HepG2 (cell line): ENCODE measurements at places on chromosomes 7 and 10. TPM values are rescaled to one million over a fixed set of nuclear protein-coding genes. Genes with fewer than 3 reads are reported as not detected.

DNA sequence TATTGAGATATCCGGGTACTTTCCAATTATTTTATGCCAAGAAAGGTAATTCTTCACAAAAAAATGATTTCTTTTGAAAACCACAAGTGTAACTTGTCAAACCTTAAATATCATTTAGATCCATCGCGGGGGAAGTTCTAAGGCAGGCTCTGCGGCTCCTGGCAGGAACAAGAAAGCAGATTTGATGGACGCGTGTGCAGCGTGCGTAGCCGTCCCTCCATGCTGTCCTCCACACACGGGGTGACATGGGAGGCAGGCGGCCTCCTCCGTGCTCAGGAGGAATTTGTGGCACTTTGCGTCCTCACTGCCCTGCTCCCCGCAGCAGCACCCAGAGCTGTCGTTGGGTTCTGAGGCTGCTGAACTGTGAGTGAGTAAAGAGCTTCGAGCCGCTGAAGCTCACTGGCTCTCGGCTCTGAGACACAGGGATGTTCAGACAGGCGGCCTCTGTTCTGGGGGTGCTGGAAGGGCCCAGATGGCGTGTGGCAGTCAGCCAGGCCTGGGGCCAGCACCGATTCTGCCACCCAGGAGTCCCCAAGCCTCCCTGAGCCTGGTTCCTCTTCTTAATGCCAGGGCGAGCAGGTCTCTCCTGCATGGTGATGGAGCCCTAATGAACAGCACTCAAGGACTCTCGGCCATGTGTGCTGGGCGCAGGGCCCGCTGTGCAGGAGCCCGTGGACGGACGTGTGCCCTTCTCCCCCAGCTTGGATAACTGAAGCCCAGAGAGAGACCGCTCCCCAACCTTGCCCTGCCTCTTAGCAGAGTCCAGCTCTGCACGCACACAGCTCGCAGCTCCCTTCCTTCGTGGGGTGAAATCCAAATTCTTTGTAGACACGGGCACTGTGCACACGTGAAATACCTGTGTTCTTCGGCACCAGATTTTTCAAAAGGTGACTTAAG lies 185.4 kb upstream of the SHH start:
- no peaks in the 10 kb centered on the region for H3K36me3 ChIP-seq
- H3K27ac ChIP-seq, result no peak overlapping the region
- no peak overlapping the region for H3K4me3 ChIP-seq

The PLXDC2 gene
- 1.7 and 2.1 TPM in 2 replicates for total RNA-seq

DNA sequence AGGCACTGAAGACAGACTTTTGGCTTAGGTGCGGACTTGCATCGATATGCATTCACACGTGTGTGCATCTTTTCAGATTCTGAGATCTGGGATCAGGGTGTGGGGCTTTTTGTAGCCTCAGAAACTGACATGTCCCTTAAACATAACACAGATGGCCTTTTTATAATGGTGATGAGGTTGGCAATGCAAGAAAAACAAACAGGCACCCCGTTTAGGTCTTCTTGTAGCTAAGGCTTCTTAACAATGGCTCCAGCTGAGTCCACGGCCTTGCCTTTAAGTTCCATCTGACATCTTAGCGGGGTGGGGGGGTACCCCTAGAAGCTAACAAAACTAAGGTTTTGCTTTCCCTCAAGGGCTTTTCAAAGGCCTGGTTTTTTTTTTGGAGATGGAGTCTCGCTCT lies 146.3 kb downstream of the PRPF18 start:
- no peaks in the 10 kb centered on the region for H3K36me3 ChIP-seq
- H3K4me3 ChIP-seq, result no peak overlapping the region
- DNase-seq, result no peak
- H3K27ac ChIP-seq, result no peak overlapping the region

GRCh38 chr7:130998993-130999602 lies 265.1 kb upstream of the KLF14 start:
- no peaks in the 10 kb centered on the region for H3K27me3 ChIP-seq
- no peak overlapping the region for H3K4me3 ChIP-seq
- peak overlapping the region; percentile 11 for H3K27ac ChIP-seq
- peaks cover 5% of the 10 kb centered on the region; the same call in 2 of the 3 replicates for H3K36me3 ChIP-seq
- DNase-seq, result peak; percentile 35

GRCh38 chr7:141737118-141737835 lies 881 bp upstream of the SSBP1 start:
- peaks cover 29% of the 10 kb centered on the region for H3K4me1 ChIP-seq
- peaks cover 19% of the 10 kb centered on the region for H3K36me3 ChIP-seq
- peak; percentile 25 for DNase-seq

The CTAGE6 gene
- not detected in 2 replicates for total RNA-seq

- no peak for DNase-seq
- H3K27ac ChIP-seq, result no peak within 1 kb of the TSS
- H3K36me3 ChIP-seq, result no peaks in the 10 kb centered on the region
- peaks cover 31% of the 10 kb centered on the region for H3K4me1 ChIP-seq
Observed at GRCh38 chr10:132186488-132187429, at the start of gene DPYSL4. DPYSL4 (plus strand) TSS chr10:132186948; CDS start chr10:132187064, 116 bp downstream.

GRCh38 chr10:124145109-124145870 lies 51.9 kb upstream of the CHST15 start:
- no peak for DNase-seq
- H3K4me3 ChIP-seq, result no peak overlapping the region
- H3K4me1 ChIP-seq, result no peaks in the 10 kb centered on the region
- no peaks in the 10 kb centered on the region for H3K27me3 ChIP-seq
- no peaks in the 10 kb centered on the region for H3K36me3 ChIP-seq

DNA sequence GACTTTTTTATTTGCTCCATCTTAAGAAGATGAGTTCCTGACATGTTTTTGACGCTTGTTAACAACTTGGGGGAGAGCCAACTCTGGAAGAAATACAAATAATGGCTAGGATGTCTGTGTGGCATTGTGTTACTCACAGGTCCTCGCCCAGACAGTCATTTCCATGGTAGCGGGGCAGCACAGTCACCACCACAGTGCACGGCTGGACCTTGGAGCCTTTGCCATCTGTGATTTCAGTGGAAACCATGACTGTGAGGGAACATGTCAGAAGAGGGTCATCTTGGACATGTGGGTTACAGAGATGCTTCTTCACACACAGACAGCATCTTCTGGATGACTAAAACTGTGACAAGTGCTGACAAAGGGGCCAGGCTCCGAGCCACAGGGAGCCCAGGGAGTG lies 74.5 kb downstream of the PKD1L1 start:
- no peaks in the 10 kb centered on the region for H3K4me1 ChIP-seq
- no peak overlapping the region for H3K27ac ChIP-seq
- H3K27me3 ChIP-seq, result no peaks in the 10 kb centered on the region
- H3K4me3 ChIP-seq, result no peak overlapping the region

- no peak overlapping the region for H3K4me3 ChIP-seq
- no peaks in the 10 kb centered on the region for H3K4me1 ChIP-seq
- no peaks in the 10 kb centered on the region for H3K27me3 ChIP-seq
- H3K36me3 ChIP-seq, result no peaks in the 10 kb centered on the region
- no peak for DNase-seq
- no peak overlapping the region for H3K27ac ChIP-seq
Observed at GRCh38 chr7:133783276-133783675, 343.9 kb upstream of the LRGUK start.

- peaks cover 23% of the 10 kb centered on the region for H3K4me1 ChIP-seq
- no peak overlapping the region for H3K27ac ChIP-seq
- no peaks in the 10 kb centered on the region for H3K36me3 ChIP-seq
- no peaks in the 10 kb centered on the region for H3K27me3 ChIP-seq
- H3K4me3 ChIP-seq, result no peak overlapping the region
Observed at GRCh38 chr10:14673189-14673861, 101.4 kb downstream of the FAM107B start.

The OR6B1 gene
- not detected in 2 replicates for total RNA-seq

DNA sequence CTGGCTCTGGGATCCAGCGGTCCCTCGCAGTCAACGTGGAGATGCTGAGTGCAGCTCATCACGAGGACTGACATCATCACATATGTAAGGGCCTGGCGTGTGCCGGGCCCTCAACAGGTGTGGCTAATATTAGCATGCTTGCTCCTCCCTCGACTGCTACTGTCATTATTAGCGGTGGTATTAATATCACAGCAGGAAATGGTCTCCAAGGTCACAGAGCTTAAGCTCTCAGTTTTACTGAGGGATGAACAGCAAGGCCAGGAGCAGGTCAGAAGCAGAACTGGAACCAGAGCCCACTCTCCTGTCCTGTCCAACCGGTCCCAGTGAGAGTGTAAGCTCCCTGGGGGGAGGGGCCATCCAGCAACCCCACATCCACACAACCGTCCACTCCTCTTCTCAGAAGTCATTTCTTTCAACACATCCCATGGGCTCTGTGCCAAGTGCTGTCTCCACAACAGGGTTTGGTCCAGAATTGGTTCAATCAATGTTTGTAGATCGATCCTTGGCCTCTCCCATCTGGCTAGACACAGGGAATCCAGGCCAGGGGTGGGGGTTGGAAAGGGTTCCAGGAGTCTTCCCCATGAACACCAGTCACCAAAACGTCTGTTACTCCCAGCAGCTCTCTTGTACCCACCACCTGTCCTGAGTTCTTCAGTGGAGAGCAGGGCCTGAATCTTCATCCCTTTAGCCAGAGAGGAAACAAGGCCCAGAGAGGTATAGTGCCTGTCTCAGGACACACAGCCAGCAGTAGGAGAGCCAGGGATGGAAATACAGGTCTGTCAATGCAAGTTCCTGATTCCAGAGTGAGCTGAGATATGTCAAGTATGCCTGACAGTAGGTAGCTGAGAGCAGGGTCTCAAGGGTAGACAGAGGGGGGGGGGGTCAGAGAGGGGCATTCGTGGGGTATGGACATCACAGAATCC lies 45.3 kb upstream of the ZMIZ1 start:
- no peaks in the 10 kb centered on the region; the same call in 1 of the 2 replicates for H3K27me3 ChIP-seq
- DNase-seq, result no peak
- no peaks in the 10 kb centered on the region for H3K36me3 ChIP-seq
- H3K4me1 ChIP-seq, result peaks cover 85% of the 10 kb centered on the region
- H3K27ac ChIP-seq, result no peak overlapping the region

The ZNF425 gene
- 0.97 and 1.1 TPM in 2 replicates for total RNA-seq

DNA sequence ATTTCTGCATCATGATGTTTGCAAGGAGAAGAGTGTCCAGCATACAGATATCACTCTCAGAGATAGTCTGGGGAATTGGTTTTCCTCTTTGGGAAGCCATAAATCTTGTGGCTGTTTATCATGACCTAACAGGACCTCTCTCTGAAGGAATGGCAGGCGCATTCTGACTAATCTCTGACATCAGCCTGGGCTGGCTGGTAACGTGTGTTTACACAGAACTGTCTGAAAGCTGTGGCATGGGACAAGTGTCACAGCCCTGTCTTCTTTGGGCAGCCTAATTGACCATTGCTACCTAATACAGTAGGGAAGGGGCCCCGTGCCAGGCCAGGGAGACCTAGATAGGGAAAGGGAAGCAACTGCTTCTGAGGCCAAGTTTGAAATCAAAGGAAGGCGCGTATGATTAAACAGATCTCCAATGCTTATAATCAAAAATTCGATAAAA lies 73.9 kb upstream of the CABCOCO1 start:
- H3K4me1 ChIP-seq, result no peaks in the 10 kb centered on the region
- H3K27me3 ChIP-seq, result no peaks in the 10 kb centered on the region; the same call in 1 of the 2 replicates

- H3K27ac ChIP-seq, result no peak overlapping the region
- no peak overlapping the region for H3K4me3 ChIP-seq
- H3K27me3 ChIP-seq, result no peaks in the 10 kb centered on the region
- no peaks in the 10 kb centered on the region for H3K36me3 ChIP-seq
Observed at GRCh38 chr10:5711642-5712041, 27.0 kb downstream of the TASOR2 start.

DNA sequence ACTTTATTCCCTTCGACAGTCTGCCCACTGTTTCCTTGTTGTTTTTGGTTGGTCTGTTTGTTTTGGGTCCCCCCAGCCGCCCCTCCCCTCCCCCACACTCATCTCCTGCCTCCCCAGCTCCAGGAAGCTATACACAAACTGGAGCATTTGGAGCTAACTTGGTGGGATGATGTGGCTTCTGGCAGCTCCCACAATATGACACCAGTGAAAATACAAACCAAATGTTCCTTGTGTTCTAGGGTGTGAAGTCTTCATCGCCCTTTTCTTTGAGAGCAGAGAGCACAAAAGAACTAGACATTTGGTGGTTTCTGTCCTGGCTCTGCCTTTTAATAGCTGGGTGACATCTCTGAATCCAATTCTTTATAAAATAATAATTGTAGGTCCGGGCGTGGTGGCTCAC lies 33.8 kb downstream of the CREB5 start:
- DNase-seq, result no peak
- H3K4me3 ChIP-seq, result no peak overlapping the region
- H3K27ac ChIP-seq, result no peak overlapping the region
- H3K36me3 ChIP-seq, result no peaks in the 10 kb centered on the region
- no peaks in the 10 kb centered on the region for H3K4me1 ChIP-seq
- no peaks in the 10 kb centered on the region; the same call in 2 of the 3 replicates for H3K27me3 ChIP-seq

DNA sequence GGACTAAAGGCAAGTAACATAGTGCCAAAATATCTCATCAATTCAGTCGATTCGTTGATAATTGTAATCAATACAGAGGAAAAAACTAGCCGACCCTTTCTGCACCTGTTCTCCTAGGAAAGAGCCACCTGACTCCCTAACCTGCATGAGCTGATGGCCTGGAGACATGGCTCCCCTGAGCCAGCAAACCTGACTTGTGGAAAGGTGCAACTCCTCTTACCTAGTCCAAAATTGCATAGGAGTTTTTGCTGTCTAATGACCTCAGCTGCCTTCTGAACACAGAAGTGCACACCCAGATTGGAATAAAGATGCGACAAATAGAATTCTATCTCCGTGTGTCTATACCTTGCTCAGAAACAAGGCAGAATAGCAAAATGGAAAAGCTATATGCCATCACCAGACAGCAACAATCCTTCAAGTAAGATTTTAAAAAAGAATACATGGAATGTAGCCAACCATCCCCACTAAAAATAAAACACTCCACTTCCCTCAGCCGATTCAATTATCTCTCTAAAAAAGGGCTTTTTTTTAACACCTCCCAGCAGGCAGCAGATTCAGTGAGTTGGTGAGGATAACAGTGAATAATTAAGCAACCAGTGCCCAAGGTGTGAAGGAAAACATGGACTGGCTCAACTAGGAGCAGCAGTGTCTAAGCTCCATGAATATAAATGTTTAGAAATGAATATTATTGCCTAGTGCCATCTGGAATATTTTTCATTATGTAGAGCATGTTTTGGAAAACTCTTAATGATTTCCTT lies 26.6 kb upstream of the LMTK2 start:
- no peak for DNase-seq
- no peaks in the 10 kb centered on the region for H3K27me3 ChIP-seq
- H3K4me1 ChIP-seq, result peaks cover under 1% of the 10 kb centered on the region; the same call in 1 of the 2 replicates
- H3K4me3 ChIP-seq, result no peak overlapping the region
- no peaks in the 10 kb centered on the region for H3K36me3 ChIP-seq
